Regular cardiac myocyte (primary cell): ENCODE measurements at places on chromosomes 6 and 20. TPM values are rescaled to one million over a fixed set of nuclear protein-coding genes. Genes with fewer than 3 reads are reported as not detected.

HDDC2 gene
- 63.1 and 74.8 TPM in 2 replicates for total RNA-seq

HIVEP2 gene
- total RNA-seq = 15.0 and 20.3 TPM in 2 replicates

COL11A2 gene
- total RNA-seq = 0.19 and 0.56 TPM in 2 replicates

ADRM1 gene
- 82.3 and 123 TPM in 2 replicates for total RNA-seq

CPXM1 gene
- total RNA-seq = 0.19 and 0.28 TPM in 2 replicates

IL17F gene
- not detected in 2 replicates for total RNA-seq
